ENCODE measurements at places on chromosomes 7 and 10.

- no peak for DNase-seq
Measured at GRCh38 chr10:69860271-69860670, 58.6 kb downstream of the COL13A1 start.

DNA sequence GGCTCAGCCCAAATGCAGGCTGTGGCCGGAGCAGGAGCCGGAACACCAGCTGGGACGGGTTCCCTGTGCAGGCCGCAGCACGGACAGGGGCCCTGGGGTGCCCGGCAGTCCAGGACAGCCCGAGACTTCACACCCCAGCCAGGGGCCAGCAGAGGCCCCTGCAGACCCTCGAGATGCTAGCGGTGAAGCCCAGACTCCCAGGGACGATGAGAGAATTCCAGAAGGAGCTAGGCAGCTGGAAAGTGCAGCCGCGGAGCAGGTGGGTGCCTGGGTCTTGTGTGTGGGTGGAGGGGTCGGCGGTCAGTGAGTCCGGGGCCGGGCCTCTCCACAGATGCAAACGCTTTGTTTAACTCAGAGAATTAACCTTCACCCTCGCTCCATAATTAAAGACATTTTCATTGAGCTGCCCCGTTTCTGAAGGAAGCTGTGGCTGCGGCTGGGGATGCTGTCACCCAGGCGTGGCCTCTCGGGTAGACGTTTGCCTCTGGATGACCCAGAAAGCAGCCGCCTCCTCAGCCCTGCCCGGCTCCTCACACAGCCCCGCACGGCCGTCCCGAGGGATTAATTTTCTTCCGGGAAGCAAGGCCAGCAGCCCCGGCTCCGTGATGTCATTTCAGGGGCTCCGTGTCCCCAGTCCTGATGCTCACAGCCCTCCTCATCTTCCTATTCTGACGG lies 26.5 kb downstream of the KNDC1 start:
- DNase-seq, result no peak

DNA sequence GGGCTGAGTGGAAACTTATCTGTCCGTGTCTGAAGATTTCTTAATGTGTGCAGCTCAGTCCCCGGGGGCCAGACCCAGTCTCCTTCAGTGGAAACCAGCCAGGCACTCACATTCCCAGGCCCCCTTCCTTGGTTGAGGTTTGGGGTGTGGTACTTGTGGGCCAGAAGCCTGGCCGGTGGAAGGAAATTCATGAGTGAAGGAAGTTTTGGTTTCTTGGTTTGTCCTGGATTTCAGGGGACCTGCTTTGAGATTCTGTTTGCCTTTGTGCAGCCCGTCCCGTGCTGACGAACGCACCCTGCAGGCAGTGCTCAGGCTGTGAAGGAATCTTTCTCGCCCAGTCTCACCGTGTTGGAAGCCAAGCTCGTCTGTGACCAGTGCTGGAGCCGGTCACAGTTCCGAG lies 2.9 kb downstream of the INPP5A start:
- no peak for DNase-seq

DNA sequence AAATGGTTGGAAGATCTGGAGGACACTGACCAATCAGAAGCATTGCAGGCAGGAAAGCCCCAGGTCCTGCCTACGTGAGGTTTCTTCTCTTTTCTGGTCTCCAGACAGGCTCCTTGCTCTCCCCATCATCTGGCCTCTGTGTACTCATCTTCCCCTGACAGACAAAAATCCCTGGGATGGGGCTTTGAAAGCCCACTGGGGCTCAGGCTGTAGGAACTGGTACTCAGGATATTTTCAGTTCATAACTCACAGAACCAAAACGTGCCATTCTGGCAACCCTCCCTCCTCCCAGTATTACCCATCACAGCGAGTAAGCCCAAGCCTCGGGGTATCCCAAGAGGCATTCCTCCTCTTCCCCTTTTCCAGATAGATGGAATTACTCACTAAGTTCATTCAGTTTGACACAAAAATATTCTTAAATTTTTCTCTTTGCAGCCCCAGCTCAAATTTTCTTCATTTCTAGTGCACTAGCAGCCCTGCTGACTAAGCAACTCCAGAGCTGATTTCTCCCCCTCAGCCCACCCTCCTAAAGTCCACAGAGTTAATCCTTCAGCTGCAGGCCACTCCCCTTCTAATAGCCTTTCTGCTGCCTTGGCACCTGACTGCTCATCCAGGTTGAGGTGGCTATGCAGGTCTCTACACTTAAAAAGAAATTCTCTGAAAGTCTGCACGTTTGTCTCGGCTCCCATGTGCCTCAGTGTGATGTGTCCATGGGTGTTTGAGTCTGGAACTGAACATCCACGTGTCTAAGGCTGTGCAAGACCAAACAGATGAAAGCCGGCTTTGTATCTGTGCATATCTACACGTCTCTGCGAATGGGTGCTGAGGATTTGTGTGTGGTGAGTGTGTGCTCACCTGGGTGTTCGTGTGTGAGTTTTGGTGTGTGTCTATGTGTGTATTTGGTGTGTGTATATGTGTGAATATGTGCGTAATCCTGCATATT lies 331.4 kb downstream of the CCSER2 start:
- no peak for DNase-seq

DNA sequence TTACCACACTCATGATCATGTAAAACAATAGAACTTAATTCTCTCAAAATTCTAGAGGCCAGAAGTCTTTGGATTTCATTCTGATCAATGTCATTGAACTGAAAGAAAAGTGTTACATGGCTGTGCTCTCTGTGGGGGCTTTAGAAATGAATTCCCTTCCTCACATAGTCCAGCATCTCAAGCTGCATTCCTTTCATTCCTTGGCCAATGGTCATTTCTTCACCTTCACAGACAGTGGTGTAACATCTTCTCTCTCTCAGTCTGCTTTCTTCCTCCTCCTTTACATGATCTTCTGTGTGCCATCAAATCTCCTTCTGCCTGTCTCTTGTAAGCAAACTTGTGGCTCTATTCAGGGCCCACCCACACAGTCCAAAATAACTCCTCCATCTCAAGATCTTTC lies 735.3 kb downstream of the SUGCT start:
- no peak for DNase-seq

- DNase-seq, result no peak
Measured at GRCh38 chr10:110747609-110748464, 103.7 kb downstream of the RBM20 start.

- no peak for DNase-seq
Measured at GRCh38 chr7:128210590-128211570, 30.2 kb upstream of the LEP start.
